ENCODE measurements at places on chromosomes 3 and 15.

GRCh38 chr15:62785881-62786828 is 256.4 kb upstream of the TPM1 start:
- no peak for DNase-seq

DNA sequence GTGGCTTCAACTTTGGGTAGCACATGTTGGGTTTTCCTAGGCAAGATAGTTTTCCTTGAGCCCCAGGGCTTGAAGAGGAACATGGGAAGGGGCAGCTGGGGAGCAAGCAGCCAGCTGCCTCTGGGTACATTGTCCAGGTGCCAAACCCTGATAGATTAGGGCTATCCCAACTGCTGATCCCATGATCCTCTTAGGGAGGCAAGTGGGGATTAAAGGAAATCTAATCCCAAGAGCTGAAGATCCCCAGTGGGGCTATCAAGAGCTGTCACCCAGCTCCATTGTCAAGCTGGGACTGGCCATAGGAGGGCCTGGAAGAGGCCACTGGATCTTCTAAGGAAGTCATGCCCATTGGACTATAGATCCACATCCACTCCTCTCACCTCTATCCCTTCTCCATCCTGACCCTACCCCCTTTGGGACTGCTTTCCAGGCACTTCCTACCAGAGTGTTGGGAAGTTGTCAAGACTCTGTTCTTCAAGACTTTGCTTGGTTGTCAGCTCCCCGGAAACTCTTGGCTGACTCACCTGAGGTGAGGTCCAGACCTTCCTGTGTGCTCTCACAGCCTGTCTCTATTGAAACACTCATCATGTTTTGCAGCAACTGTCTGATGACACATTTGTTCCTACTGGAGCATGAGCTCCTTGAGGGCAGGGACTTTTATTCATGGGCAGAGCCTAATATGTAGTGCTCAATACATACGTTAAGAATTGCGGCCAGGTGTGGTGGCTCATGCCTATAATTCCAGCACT is 5.9 kb downstream of the CAMK2N2 start:
- no peak for DNase-seq

GRCh38 chr3:52838561-52839267 is 3.9 kb upstream of the MUSTN1 start:
- no peak for DNase-seq

DNA sequence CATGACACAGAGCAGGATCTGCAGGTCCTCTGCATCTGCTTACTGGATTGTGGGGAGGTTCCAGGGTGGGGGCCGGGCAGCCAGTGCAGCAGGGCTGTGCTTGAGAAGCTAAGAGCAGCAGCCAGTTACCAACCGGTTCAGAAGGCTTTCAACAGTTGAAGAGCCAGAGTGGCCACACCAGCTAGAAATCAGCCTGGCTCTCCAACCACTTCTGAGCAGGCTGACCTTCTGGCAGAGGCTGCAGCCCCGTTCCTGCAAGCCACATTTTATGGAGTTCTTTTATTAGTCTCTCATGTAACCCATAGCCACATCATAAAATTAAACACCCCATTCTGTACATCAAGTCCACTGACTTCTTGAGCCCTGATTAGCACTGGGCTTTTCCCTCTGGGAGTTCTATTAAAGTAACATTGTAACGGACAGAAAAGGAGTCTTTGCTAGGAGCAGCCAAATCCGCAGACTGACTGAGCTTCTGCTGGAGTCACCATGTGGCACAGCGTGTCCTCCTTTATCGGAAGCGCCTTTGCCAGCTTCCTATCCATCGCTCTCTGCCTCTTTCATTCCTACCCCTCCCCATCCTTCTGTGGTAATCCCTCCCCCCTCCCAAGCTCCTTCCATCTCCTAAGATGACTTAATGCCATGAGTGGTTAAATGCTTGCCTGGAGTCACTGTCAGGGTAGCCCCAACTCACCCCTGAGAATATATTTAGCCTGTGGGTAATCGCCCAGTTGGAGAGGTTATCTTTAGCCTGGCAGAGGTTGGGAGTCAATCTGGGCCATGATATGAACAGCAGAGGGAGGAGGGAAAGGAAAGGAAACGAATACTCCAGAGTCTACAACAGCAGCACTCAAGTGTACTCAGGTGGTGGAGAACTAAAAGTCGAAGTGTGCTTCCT is 138.5 kb upstream of the HES1 start:
- no peak for DNase-seq

GRCh38 chr3:143241481-143241951 is 121.9 kb downstream of the CHST2 start:
- no peak for DNase-seq

GRCh38 chr15:64921711-64922110 is 10.0 kb downstream of the ANKDD1A start:
- DNase-seq, result no peak

All from activated T-helper 1 cell treated with Interleukin-2 at 50 U/mL for 16 hours (primary cell).